ENCODE measurements at places on chromosomes 4 and X.
A peak's percentile ranks its signal among the peaks of the same experiment; 100 is the strongest.

- DNase-seq = no peak
Observed at GRCh38 chrX:15956681-15957080, 102.1 kb upstream of the AP1S2 start.

GRCh38 chr4:3321295-3321889 is 28.6 kb downstream of the RGS12 start:
- DNase-seq = no peak

- DNase-seq = no peak
Observed at GRCh38 chr4:151045907-151046306, 30.8 kb upstream of the LRBA start.

DNA sequence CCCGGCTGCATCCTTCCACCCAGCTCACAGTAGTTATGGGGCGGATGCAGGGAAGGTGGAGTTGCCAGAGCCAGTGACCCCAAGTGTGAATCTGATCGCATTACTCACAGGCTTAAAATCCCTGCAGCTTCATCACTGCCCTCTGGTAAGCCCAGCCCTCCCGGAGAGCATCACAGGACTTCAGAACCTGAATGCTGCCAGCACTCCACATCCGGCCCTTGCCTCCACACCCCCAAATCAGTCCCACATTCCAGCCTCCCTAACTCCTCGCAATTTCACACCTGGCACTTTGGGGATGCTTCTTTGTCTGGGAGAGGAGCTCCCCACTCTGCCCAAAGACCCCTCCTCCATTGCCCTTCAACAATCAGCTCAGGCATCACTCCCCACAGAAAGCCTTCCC is 15.6 kb downstream of the RASL11B start:
- no peak for DNase-seq

DNA sequence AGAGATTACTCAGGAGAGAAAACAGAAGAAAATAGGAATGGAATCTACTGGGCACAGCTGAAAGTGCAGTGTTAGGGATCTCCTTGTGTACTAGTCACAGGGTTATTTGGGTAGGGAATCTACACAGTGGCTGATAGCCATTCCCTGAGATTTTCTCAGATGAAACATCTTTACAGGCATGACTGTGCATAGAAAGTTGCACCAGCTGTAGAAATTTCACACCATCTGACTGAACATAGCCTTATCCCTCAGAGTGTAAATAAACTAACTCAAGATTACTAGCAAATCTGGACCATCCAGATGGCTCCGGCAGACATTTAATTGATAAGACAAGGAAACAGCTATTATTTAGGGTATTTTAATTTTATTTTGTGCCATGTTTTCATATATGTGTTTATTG is 2053.5 kb upstream of the TENM3 start:
- DNase-seq = no peak

DNA sequence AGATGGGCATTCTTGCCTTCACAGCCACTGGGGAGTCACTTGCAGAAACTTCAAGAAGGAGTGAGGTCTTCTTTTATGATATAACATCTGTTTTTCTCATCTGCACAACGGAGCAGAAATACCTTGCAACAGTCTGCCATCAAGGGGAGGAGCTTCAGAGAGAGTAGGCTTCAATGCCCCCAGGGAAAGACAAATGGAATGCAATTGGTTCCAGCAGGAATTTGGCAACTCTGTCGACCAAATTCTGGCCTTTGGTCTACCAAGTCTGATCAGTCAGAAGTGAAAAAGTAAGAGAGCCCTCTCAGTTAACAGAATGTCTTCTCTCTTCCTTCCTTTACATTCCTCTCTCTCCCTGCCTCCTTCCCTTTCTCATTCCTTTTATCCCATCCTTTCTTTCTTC is 229.3 kb downstream of the IDS start:
- DNase-seq = peak; percentile 43

Measured in fibroblast of skin of scalp (primary cell).